ENCODE measurements at places on chromosomes 4 and X.

DNA sequence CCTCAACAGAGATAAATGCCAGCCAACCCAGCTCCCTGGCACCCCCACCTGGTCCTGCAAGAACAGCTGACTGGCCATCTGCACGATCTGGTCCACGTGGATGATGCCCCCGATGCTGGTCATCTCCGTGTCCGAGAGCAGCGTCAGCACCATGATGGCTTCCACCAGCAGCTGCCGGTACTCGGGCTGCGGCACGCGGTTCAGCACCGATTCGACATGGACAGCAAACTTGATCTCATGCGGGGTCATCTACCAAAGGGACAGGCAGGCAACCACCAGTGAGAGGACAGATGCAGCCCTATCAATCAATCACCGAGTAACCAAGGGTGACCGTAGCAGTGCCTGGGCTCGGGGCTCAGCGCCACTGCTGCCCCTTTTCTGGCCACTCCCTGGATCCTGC is 89.8 kb downstream of the PHKA2 start:
- no peak for DNase-seq

GRCh38 chr4:54898056-54898562 is 227.3 kb downstream of the KDR start:
- no peak for DNase-seq

DNA sequence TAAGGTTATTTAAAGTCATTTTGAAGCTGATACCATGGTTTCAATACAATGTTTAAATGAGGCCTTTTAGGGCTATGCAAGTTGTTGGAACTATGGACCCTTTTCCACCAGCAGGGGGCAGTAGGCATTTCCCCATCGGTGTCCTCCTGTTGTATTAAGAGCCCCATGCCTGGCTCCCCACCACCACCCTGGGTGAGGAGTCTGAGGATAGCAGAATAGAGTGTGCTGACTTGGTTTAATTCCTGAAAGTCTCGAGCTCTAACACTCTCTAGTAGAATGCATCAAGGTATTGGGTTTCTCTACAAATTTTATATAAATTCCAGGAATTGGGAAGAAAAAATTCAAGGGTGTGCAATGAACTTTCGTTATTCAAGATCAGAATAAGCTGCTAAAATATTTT is 234.8 kb upstream of the JADE1 start:
- DNase-seq: peak; percentile 78

DNA sequence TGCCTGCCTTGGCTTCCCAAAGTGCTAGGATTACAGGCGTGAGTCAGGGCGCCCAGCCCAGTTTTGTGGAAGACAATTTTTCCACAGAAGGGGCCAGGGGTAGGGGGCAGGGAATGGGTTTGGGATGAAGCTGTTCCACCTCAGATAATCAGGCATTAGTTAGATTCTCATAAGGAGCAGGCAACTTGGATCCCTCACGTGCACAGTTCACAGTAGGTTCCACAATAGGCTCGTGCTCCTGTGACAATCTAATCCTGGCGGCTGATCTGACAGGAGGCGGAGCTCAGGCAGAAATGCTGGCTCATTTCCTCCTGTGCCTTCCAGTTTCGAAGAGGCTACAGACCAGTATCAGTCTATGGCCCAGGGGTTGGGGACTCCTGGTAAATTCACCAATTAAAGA is 491.6 kb upstream of the AADAT start:
- DNase-seq: no peak

DNA sequence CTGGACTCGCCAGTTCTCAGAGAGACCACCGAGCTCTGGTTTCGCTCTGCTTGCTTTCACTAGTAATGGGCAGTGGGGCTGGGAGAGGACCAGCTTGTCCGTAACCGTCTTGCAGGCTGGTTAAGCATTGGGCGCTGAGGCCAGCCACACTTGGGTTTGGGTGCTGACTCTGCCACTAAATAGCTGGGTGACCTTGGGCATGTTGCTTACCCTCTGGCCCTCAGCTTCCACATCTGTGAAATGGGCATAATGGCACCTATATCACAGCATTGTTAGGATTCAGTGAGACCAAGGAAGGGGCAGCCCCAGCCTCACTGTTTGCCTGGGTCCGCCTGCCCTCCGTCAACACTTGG is 43.5 kb downstream of the EVC start:
- DNase-seq: no peak

DNA sequence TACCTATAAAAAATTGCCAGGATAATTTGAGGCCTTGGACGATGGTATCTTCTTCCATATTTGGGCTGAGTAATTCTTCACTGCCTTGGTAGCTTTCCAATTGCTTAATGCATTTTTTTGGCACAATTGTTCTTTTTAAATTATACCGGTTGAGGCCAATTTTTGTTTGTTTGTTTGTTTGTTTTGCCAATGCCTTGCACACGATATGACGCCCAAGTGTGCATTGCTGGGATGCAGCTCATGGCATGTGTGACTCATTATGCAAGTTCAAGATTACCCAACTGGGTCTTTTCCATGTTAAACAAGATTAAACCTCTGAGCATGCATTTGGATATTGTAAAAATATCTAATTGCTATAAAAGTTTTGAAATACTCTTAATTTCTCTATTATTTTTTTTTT is 71.1 kb upstream of the KCNIP4 start:
- DNase-seq: no peak

GRCh38 chr4:5037553-5038551 is 13.4 kb upstream of the STK32B start:
- DNase-seq: no peak

DNA sequence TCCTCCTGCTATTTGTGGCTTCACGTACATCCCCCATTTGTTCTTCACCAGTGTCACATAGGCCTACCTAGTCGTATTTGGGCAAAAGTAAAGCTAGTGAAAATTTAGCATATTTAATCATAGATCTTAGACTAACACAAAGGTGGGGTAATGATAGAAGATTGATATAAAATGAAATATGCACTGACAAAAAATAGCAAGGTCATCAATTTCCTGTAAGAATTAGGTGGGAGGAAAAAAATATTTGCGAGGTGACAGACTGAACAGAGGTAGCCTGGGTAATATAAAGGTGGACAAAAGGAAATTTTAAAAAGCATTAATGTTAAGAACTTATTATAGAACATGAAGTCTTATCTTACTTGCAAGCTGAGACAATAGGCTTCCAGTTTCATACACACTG is 239.9 kb downstream of the PCDH10 start:
- DNase-seq: no peak

GRCh38 chr4:103692615-103693014 is 27.2 kb downstream of the TACR3 start:
- DNase-seq: no peak

DNA sequence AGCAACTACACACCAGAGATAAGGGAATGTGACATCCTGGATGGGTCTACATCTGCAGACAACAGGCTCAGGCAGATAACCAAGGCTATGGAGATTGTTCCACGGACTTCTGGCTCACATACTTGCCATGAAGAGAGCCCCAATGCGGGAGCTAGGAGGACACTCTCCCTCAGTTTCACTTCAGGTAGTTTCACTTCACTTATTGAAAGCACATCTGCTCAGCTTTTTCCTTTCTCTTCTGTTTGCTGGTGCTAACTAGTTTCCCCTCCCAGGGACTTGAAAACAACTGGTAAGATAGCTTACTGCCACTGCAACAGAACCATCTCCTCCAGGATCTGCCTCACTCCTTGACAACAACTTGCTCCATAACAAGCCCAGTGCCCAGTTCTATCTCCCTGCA is 1.4 kb upstream of the CT47C1 start:
- DNase-seq: no peak

GRCh38 chr4:168868802-168869201 is 141.3 kb downstream of the CBR4 start:
- DNase-seq: no peak

DNA sequence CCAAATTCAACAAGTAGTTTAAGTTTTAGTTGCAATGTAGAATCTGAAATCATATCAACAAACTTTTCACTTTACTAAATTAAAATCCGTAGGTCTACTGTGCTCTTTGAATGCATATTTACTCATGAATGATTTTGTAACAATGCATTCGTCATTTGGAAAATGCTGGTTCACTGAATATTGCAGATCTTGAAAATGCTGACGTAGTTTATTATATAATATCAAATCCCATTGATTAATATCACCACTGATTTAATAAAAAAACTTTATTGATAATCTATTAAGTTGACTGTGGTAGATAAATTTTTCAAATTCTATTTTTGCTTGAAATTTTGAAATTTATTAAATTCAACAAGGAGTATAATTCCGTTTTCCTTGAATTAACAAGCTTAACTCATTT is 540.0 kb downstream of the GRID2 start:
- DNase-seq: no peak

- no peak for DNase-seq
These were observed 41.2 kb upstream of the SMAD1 start for GRCh38 chr4:145440292-145441007.

DNA sequence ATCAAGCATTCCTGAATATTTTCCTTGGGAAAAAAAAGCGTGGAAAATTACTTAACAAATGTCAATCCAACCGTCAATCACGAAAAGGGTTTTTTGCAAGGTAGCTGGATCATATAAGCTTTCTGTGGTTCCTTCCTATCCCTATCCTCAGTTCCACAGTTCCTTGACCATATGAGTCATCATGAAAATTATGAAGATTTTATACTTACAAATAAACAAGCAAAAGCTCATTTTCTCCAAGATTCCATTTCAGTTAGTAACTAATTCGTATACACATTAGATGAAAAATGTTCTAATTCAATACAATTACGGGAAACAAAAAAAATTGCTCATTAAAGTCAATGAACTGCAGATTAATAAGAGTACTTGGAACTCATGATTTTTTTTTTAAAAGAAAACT is 228.8 kb downstream of the NSUN7 start:
- DNase-seq: no peak

DNA sequence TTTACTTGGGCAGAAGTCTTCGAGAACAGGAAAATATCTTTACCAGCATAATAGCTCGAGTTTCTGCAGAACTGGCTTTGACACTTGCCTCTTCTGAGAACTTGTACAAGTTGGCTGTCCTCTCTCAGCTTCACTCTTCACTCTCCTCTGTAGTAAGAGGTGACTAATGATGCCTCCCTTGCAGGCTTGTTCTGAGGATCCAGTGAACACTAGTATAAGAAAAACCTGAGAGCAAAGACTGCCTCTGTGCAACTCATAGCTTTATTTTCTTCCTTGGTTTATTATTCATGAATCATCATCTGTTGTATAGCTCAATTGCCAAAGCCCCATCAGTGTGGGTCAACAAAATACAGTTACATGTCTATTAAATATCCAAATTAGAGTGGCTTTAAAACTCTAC is 266.7 kb upstream of the CLNK start:
- no peak for DNase-seq

- no peak for DNase-seq
These were observed 10.6 kb upstream of the PUDP start for GRCh38 chrX:7158468-7158990.

DNA sequence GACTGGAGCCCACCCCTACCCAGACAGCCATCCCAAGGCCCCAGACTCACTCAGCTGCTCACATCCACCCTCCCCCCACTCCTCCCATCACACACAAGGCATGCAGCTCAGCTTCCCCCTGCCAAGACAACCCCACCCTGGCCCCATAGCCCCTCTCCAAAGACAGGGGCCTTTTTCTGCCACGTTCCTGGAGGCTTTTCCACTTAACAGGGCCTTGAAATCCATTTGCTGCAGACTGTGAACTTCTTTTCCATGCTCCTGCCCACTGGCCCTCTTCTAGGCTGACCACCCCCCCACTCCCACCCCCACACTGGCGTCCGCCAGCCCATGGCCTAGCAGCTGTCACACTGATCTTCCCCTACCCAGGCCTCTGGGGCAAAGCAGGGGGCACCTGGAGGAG is 76.0 kb downstream of the PJA1 start:
- no peak for DNase-seq

- no peak for DNase-seq
These were observed 217.0 kb downstream of the GUCY2F start for GRCh38 chrX:109264878-109265277.

DNA sequence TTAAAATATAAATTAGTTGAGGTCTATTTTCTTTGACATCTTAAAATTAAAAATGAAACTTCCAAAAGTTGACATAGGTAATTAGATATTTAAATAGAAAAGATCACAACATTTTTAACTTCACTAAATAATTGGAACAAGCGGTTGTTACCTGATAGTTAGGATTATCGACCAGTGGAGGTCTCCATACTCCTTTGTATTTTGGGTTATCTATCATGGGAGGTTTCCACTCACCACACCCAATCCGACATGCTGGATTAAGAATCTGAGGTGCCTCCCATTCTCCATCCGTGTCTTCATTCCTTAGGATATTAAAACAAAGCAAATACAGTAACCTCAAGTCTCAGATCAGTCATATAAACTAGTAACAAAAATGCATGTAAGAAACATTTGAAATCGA is 22.2 kb downstream of the SCOC start:
- no peak for DNase-seq

- DNase-seq: no peak
These were observed 10.0 kb downstream of the TNIP3 start for GRCh38 chr4:121154103-121154515.

DNA sequence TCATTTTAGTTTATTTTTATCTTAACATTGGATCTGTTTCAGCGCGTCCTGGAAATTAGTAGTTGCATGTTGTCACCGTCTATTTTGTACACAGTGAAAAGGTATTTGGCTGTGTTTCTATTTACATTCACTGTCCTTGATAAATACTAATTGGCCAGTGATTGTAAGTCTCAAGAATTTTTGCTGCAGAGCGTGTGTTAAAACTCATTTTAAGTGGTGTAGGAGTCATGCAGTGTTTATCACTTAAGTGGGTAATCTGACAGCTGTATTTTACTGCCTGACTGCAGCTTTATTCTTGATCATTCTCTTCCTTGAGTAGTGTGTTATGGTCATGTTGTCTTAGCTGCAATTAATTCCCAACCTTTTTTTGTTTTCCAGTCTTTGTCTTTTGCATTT is 9.8 kb downstream of the GUCY1A1 start:
- no peak for DNase-seq

DNA sequence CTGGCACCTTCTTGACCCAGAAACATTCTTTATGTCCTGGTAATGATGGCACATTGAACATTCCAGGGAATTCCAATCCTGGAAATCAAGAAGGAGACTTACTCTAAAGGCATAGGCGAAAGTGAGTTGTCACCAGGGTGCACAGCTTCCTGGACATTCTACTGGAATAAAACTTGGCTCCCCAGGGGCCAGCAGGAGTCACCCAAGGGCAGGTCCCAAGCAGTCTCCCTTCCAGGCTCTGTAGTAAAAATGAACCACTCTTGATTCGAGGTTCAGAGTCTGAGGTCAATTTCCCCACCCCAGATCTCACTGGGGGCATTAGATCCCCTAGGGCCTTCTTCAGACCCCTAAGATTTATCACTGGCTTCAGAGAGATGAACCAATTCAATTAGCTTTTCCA is 338.7 kb upstream of the GATB start:
- no peak for DNase-seq
